T follicular helper cell (primary cell): ENCODE measurements at places on chromosomes 1 and 21.

- DNase-seq: no peak
Observed at GRCh38 chr1:28436211-28436769, 66.8 kb downstream of the PHACTR4 start.

GRCh38 chr1:85865213-85865612 lies 157.0 kb upstream of the ZNHIT6 start:
- no peak for DNase-seq

DNA sequence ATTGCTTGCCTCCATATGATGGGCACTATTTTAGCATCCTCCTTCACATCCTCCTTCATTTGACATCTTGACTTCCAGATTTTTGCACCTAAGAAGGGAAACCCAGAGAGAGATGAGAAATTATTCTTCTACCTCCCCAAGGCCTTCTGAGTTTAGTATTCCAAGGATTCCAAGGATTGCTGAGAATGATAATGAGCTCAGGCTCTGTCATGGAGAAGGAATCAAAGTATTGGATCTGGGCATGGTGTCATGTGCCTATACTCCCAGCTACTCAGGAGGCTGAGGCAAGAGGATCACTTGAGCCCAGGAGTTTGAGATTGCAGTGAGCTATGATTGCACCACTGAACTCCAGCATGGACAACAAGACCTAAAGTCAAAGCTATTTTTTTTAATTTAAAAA lies 26.6 kb upstream of the ZNF281 start:
- DNase-seq: no peak

DNA sequence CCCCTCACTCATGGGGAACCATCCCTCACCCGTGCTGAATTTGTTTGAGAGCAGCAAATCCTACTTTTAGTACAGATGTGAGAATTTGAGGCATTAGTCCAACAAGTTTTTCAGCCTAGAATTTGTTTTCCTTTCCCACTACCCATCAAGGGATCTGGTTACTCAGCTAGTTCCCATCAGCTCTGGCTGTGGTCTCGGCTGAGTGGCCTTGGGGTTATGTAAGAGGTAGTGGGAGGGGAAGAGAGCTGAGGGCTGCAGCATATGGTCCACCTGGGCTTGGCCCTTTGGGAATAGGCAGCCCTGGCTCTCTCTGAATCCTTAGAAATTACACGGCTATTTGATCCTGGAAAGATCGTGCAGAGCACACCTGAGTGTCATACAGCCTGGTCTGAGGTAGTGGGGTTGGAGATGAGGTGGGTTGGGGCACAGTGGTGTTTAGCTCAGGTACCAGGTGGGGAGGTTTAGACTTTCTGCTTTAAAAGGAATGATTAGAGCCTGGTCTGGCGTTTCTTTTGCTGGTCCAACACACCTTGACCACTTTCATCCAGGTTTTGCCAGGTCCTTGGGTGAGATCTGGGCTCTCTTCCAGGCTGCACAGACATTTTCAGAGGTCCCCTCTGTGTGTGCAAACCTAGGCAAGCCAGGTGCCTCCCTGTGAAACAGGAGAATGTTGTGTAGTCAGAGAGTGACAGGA lies 4.2 kb downstream of the GSTM4 start:
- no peak for DNase-seq

- no peak for DNase-seq
Observed at GRCh38 chr21:36470294-36470693, 9.6 kb downstream of the CLDN14 start.

- no peak for DNase-seq
Observed at GRCh38 chr1:182515556-182515955, 65.6 kb downstream of the RGSL1 start.

DNA sequence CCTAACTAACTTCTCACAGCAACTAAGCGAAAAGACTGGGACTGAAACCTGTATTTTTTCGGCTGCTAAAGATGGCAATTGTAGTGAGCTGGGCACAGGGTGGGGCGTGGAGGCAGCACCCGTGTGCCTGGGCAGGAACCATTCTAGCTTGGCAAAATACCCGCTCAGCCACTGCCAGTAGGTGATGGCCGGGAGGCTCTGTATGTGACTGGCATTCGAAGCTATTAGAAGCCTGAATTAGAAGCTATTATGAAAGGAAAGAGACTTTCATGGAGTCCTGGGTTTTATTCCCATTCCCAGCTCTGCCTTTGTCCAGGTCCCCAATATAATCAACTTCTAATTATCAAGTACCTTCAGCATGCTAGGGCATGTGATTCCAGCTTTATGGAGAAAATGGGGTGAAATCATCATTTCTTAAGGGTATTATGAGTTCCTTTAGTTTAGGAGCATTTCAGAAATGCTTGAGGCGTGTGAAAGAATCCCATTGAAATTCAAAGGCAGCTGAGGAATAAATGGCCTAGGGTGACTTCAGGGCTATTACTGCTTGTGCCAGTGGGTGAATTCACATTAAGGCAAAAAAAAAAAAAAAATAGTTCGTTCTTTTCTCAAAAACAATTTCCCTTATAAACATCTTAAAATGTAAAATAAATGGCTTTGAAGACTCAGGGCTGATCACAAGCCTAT lies 125.6 kb downstream of the KCNN3 start:
- DNase-seq: no peak
